Stimulated activated CD4-positive, alpha-beta T cell treated with anti-CD3 and anti-CD28 coated beads, Interleukin-15, amount 100 ng/mL, for 1 hour (primary cell): ENCODE measurements at places on chromosomes 1 and 21.
A peak's percentile ranks its signal among the peaks of the same experiment; 100 is the strongest.

GRCh38 chr1:48644190-48644900 is 132.3 kb downstream of the BEND5 start:
- DNase-seq: no peak

DNA sequence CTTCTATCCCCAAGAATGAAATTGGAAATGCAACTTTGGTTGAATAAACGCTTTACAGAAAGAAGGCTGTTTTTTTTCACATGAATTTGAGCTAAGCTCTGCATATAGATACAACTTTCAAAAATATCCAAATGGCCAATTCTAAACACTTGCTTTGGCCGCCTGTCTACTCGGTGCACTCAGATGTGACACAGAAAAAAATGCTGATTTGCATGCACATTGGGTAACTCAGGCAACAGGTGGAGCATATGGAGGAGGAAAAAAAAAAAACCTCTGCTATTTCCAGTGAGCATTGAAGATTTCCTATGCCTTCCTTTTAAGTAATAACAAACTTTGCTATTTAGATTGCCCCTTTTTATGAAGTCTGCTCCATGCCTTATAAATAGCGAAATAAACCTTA is 262.5 kb downstream of the GRIK1 start:
- DNase-seq: no peak

DNA sequence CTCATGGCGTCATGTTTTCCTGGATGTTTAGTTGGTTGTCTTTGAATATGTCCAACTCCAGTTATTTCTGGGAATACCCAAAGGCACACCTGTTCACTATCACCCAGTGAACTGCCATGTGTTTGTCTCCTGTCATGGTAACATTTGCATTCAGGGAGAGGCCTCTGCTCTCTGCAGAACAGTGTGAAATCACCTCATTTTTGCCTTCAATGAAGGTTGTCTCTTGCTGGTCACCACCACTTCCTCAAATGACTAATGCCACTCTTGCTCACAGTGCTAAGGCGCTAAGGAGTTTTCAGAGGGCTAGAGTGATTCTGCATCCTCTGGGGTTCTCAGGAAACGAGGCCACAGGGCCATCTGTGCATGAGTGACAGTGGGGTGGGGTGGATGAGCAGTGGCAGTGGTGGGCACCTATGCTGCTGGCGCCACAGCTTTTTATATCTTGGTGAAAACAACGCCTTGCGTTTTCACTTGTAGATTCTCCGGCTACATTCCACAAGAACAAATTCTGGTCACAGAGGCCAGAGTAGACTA is 60.0 kb upstream of the ATP5PO start:
- DNase-seq: peak; percentile 24

GRCh38 chr1:23619299-23620188 is 60.2 kb upstream of the ID3 start:
- DNase-seq: peak; percentile 79

GRCh38 chr1:196005426-196005825 is 602.8 kb downstream of the KCNT2 start:
- DNase-seq: no peak

- no peak for DNase-seq
Observed at GRCh38 chr1:116682641-116683221, 15.2 kb upstream of the IGSF3 start.

DNA sequence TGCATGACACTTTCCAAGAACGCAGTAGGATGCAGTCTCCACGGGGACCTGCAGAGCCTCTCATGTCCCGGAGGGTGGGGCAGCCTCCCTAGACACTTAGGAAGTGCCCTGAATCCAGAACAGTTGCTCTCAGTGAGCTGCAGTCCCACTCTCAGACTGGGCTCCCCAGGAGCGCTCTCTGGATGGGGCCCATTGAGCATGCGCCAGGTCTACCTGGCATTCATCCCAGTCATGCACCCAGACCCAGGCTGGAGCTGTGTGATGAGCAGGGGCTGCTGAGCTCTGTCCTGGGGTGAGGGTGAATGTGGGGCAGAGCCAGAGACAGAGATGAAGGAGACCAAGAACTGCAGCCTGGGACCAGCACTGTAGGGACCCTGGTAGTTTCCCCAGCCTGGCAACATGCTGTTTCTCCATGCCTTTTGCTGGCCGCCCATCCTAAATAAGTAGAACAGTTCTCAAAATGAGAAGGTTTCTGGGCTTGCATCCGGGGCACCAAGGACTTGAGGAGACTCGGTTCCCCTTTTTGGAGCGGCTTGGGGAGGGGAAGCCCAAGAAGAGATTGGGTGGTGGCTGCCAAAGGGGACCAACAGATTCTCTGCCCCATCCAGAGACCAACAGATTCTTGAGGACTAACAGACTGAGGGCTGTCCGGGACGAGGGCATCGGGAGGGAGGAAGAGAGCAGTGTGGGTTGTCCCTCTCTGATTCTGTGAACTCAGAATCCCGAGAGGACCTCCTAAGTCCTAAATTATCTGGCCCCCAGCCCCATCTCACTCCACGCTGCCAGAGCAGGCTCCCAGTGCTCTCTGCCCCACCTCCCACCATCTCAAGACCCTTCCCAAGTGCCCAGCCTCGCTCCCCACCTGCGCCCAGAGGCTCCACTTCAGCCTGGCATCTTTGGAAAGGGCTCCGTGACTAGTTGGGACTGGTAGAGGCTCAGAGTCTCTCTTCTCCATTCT is 1.0 kb upstream of the PGLYRP4 start:
- DNase-seq: no peak

DNA sequence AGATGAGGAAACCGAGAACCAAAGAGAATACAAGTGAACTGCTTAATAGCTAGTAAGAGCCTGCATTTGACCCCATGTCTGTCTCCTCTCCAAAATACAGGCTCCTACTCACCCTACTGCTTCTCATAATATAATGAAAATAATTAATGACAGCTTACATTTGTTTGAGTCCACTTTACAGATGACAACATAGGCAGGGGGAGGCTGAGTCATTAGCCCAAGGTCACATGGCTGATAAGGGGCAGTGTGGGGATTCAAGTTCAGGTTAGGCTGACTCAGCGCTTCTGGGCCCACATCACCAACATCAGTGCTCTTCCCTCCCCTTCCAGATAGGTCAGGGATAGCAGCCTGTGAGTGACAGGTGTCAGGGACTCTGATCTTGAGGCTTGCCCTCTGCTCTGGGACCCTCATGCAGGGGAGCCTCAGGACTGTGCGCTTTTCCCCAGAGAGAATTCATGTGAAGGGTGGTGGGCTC is 16.2 kb downstream of the AZIN2 start:
- no peak for DNase-seq

DNA sequence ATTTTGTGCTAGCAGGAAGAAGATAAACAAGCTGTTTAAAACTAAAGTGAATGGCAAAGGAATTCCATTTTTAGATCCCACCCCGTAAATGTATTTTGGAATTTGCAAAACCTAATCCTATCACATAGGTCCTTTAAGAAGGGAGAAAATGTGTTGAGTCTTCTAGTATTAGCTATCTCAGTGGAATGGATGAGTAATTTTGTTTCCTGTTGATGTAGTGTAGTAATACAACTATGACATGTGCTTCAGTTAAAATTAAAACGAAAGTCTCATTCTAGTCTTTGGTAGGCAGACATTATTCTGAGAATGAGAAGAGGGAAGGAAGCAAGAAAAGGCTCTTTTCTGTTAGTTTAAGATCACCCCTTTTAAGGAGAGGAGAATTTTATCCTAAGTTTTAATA is 265.9 kb upstream of the C1orf105 start:
- no peak for DNase-seq
